Effector memory CD8-positive, alpha-beta T cell (primary cell): ENCODE measurements at places on chromosomes 5 and 9.
A peak's percentile ranks its signal among the peaks of the same experiment; 100 is the strongest.

- no peak for DNase-seq
These were observed 60.2 kb downstream of the ARHGAP26 start for GRCh38 chr5:142830241-142831008.

DNA sequence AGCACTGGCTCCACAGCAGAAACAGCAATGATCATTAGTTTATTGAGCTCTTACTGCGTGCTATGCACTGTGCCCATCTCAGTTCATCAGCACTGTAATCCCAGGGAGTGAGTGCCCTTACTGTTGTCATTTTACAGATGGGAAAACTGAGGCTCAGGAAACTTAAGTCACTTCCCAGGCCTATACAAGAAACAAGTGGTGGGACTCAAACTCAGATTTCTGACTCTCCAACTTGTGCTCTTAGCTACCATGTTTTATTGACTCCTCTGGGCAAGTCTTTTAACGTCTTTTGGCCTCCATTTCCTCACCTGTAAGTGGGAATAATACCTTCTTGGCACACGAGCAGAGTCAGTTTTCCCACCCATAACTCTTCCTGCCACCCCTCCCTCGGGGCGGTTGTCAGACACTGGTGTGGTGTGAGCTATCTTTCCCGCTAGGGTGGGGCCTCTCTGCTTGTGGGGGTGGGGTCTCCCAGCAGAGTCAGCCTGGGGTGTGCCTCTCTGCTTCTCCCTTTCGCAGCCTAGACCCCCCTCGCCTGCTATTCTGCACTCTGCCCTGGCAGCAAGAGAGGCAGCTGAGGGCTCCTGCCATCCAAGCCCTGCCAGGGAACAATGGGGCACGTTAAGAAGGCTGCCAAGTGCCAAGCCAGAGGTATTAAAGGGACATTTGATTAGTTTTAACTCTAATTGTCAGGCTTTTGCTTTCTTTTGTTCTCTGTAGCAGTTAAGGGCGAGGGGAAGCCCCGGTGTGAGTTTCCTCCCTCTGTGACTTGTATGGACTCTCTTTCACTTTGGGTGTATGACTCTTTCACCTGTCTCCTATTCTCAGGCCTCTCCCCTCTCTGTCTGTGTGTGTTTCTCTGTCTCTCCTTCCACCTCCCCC lies 12.1 kb downstream of the GALNT10 start:
- DNase-seq: peak; percentile 25

- DNase-seq: no peak
These were observed 78.7 kb downstream of the HSPA4 start for GRCh38 chr5:133130387-133131118.

GRCh38 chr5:170361616-170362015 lies 27.6 kb downstream of the KCNMB1 start:
- no peak for DNase-seq

DNA sequence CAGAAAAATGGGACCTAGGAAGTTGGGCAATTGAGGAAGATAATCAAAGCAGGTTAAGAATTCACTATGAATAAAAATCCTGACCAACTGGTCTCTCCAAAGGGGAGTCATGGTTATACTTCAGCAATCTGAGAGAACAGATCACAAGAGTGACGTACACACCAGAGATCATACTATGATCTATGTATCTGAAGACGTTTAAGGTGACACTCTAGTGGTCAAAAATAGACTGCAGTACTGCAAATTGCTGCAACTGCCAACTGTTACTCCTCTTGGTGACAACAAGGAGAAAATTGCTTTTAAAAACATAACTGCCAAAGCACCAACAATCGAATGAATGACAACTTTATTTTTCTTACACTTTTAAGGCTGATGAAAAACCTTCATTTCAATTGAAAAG lies 4.9 kb downstream of the AK6 start:
- DNase-seq: no peak

- DNase-seq: no peak
These were observed 2.8 kb downstream of the MYO10 start for GRCh38 chr5:16933337-16933736.
